ENCODE measurements at places on chromosomes 4 and X.

DNA sequence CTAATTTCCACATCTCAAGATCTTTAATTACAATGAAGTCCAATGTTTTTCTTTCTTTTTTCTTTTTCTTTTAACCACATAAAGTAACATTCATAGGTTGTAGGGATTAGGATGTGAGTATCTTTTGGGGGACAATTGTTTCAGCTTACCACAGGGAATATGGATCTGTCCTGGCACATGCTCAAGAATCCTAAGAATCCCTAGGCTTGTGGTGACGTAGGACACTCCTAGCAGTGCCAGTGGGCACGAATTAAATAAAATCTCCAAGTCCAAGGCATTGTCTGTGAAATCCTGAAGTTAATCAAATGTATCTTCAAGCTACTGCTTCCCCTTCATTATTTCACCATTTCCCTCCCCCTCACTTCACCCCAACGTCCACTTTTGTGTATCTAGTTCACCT lies 2.6 kb upstream of the LAS1L start:
- no peak for DNase-seq

DNA sequence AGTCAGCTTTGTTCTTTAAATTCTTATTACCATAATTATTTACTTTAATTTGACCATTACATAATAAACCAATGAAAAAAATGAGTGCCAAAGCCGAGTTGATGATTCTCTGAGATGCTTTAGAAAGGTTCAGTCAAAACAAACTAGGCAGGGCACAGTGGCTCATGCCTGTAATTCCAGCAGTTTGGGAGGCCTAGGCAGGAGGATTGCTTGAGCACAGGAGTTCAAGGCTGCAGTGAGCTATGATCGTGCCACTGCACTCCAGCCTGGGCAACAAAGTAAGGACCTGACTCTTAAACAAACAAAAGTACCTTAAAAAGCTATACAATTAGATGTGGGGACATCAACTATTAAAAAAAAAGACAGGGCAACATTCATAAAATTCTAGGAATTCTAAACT lies 75.0 kb downstream of the AFAP1 start:
- no peak for DNase-seq

- DNase-seq: no peak
These were observed 19.3 kb downstream of the NOA1 start for GRCh38 chr4:56958111-56958517.

- no peak for DNase-seq
These were observed 100.5 kb upstream of the TBC1D9 start for GRCh38 chr4:140856621-140857062.

DNA sequence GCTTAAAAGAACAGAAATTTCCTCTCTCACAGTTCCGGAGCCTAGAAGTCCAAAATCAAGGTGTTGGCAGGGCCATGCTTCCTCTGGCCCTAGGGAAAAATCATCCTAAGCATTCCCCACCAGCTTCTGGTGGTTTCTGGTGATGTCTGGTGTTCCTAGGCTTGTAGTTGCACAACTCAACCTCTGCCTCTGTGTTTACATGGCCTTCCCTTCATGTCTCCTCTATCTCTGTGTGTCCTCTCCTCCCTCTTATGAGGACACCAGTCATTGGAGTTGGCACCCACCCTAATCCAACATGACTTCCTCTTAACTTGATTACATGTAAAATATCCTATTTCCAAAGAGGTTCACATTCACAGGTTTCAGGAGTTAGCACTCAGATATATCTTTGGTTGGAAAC lies 15.4 kb downstream of the LRP2BP start:
- no peak for DNase-seq

DNA sequence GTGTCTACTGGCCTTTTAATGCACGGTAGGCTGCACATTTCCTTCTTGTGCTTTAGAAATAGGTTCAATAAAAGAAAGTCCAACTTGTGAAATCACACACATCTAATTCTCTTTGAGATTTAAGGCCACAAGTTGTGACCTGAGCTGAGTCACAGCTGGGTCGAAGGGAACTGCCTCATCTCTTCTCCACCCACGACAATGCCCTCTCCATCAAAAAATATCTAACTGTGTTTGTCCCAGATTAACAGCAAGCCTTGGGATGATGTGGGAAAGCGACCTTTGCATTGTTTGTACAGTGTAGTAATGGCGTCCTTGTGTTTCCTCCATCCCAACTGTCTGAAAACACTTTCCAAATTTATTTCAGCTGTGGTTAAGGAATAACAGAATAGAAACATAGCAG lies 168.9 kb downstream of the AMELX start:
- no peak for DNase-seq

DNA sequence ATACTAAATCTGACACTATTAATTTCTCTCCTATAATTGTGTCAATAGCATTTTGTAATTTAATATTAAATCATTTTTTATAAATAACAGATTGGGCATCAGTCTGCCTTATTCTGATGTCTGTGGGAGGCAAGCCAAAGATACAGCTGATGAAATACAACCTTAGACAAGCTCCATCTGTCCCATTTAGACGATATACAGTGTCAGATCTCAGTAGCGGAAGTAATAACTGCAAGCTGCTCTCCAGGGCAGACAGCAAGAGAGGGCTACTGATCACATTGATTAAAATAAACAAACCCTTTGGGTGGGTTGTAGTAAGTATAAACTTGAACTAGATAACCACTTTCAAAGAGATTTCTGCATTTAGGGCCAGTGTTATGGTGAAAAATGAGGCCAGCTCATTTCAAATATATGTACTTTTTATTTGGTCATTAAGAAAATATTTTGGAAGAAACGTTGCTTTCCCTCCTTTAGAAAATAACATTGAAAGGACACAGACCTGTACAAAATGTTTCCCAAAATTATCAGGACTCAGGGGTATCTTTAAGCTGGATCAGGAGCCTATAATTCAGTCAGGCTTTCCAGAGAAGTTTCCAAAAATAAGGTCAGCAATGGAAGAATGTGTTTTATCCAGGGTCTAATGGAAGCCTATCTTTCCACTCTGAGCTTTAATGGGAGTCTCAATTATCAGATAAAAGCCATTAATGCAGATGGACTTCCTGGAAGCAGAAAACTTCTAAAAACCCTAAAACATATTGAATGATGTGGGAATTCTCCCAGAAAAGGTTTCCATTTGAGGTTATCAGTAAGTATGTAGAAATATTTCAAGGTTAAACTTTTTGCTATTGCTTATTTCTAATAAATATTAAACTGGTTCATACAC lies 1028.8 kb upstream of the IGFBP7 start:
- DNase-seq: no peak

DNA sequence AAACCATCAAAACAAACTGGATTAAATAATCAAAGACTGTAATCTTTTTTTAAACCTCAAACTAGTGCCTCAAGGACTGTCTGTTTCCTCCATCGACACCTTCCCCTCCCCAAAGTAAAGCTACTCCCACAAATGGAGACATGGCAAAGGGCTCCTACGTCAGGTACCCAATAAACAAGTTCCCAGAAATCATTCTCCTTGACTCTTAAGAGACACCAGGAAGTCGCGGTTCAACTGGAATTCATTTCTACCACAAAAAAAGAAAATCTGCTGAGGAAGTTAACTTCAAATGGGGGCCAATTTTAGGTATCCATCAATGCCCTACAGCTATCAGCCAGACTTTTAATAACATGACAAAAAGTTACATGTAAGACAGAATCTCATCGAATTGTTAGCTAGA lies 2.5 kb downstream of the RPS4X start:
- no peak for DNase-seq

DNA sequence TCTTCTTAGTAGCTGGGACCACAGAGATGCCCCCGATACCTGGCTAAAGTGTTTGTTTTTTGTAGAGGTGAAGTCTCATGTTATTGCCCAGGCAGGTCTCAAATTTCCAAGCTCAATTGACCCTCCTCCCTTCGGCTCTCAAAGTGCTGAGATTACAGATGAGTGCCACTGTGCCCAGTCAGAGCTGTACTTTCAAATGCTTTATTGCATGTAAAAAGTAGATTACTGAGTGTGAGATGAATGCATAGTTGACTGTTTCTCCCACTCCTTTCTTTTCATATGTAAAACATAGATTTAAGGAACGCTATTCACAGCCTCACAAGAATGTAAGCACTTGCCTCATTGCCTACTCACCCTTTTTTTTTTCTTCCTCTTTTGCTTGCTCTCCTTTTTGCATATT lies 984.4 kb upstream of the PABPC4L start:
- DNase-seq: no peak

- no peak for DNase-seq
These were observed 1.9 kb downstream of the EVC start for GRCh38 chr4:5712931-5713330.

DNA sequence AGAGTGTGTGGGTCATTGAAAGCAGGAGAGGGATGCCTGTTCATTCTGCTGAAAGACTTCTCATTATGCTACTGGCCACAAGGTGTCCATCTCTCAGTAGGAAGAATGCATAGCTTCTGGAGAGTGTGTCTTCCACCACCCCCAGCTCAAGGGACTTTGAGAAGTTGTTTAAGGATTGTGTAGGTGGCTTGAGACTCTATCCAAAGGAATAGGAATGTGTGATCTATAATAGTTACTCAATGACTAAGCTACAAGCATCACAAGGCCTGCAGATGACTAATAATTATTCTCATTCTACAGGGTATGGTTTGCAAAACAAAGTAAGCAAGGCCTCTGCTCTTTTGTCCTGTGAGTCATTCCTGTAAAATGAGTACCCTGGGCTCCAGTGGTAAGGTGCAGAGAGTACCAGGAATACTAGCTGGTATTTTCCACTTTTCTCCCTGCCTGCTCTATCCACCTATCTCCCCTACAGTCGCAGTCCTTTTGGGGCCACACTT lies 279.8 kb upstream of the BOD1L1 start:
- DNase-seq: no peak

DNA sequence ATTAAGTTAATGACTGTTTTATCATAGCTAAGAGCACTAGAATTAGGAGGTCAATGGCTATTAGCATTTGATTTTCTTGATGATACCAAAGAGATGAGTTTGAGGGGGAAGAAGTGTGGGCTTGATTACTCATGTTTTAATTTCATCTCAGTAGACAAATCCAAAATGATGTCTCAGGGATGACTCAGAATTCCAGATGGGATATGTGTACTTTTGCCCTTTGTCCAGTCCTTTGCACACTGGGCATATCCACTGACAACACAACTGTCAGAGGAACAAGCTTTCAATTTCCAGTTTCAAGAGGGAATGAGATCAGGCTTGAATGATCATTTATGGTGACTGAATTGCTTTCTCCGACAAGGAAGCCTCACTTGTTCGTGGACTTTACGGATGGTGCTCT lies 325.3 kb upstream of the FTHL17 start:
- DNase-seq: no peak

- DNase-seq: no peak
These were observed 111.3 kb upstream of the ATP8A1 start for GRCh38 chr4:42768125-42768748.

DNA sequence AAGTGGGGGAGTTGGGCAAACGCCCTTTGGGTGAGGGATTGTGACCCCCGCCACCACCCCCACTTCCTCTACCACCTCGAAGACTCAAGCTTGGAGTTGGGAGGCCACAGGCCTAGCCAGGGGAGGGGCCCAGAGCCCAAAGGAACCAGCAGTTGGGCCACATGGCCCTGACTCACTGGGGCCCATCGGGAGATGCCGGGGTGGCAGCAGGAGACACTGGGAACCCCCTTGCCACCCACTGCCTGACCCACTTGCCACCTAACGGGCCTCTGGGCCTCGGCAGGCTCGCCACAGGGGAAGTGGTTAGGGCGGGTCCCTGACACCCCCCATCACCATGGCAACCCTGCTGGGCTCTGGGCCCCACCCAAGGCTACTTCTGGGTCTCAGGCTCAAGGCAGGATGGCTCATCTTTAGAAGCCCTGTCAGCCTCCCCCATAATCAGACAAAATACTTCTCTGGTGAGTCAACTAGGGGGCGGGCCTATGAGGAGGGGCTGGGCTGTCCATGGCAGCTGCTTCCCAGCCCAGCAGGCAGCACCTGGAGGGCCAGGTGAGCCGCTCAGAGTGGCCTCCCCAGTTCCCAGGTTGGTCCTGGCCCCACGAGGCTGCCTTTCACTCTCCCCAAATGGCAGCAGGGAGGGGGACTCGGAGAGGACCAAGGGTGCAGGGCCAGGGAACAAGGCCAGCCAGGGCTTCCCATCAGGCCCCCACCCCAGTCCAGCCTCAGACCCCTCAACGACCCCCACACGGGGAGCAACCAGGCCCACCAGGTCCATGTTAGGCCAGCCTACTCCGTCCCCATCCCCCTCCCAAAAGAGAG lies 5.6 kb downstream of the FLNA start:
- DNase-seq: peak; percentile 83

GRCh38 chrX:32041181-32041580 lies 969.3 kb upstream of the FTHL17 start:
- DNase-seq: no peak

DNA sequence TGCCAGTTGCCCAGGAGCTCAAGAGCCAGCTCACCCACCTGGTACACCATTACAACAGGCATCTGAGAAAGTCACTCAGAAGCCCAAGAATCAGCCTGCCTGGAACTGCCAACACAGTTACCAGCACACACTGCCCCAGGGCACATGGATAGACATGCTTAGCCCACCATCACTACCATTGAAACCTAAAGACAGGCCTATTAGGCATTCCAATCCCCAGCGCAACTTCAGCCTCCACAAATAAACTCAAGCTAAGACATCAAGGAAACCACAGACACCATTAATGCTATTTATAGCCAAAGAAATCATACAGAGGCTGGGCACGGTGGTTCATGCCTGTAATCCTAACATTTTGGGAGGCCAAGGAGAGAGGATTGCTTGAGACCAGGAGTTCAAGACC lies 42.3 kb downstream of the ATRX start:
- DNase-seq: no peak

DNA sequence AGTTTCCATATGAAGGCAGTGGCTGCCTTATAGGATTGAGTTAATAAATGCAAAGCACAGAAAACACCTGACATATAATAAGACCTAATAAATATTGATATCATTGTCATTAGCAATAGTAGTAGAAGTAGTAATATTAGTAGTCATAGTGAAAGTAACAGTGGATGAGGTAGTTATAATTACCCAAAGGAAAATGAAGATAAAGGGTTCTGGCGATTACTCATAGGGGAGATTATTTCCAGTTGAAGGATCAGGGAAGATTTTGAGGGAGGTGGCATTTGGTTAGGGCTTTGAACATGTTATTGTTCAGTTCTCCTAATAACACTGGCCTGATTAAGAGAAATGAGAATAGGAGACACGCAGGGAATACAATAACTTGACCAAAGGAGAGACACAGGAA lies 131.9 kb upstream of the GPRIN3 start:
- no peak for DNase-seq

GRCh38 chr4:41537292-41537890 lies 566 bp upstream of the LIMCH1 start:
- no peak for DNase-seq

GRCh38 chr4:89539797-89540711 lies 232.5 kb upstream of the GPRIN3 start:
- no peak for DNase-seq

DNA sequence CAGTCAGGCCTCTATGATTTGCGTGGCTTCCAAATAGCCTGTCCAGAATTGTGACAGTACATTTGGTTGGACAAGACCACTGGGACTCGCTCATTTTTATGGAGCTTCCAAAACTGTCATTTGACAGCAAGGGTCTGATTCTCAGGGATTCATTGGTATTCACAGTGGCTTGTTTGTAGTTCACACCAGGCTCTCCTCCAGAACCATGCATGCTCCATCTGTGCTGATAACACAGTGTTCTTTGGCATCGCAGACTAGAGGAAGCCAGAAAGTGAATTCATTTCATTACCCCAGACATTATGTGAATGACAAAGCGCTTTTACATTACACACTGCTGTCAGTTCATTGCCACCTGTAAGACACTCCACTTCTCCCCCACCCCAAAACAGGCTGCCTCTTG lies 208.3 kb downstream of the ARHGAP10 start:
- DNase-seq: no peak

Data from hematopoietic multipotent progenitor cell treated with erythropoietin and hydrocortisone succinate and interleukin-3 and kit ligand, for 17 days (in vitro differentiated cells).